A549 treated with GW870086 at 1 μM for 4 hours (cell line): ENCODE measurements at places on chromosomes 16 and 17. TPM values are rescaled to one million over a fixed set of nuclear protein-coding genes. Genes with fewer than 3 reads are reported as not detected.

SLC2A4 gene
- total RNA-seq: 0.17 to 0.64 TPM (median 0.45 TPM) in 5 replicates

SCARF1 gene
- total RNA-seq: 0.18 to 0.38 TPM (median 0.27 TPM) in 5 replicates

MT4 gene
- not detected in 5 replicates for total RNA-seq

TVP23A gene
- 0.03 to 0.35 TPM (median 0.15 TPM) in 5 replicates for total RNA-seq

NUBP2 gene
- total RNA-seq: 59.4 to 85.3 TPM (median 79.7 TPM) in 5 replicates

KRTAP4-4 gene
- not detected in 5 replicates for total RNA-seq

TBX6 gene
- 0.13 to 0.25 TPM (median 0.18 TPM) in 5 replicates for total RNA-seq

FXR2 gene
- 44.0 to 59.8 TPM (median 56.2 TPM) in 5 replicates for total RNA-seq

TBC1D3H gene
- total RNA-seq: not detected in 5 replicates

OR2C1 gene
- total RNA-seq: not detected in 5 replicates

SPATA32 gene
- total RNA-seq: 0.08 to 0.19 TPM (median 0.15 TPM) in 5 replicates

POLR3E gene
- total RNA-seq: 32.8 to 36.8 TPM (median 33.7 TPM) in 5 replicates

APOBR gene
- 0.03 to 0.09 TPM (median 0.07 TPM) in 4 of 5 replicates, not detected in the other for total RNA-seq

HYDIN gene
- total RNA-seq: 0.20 to 0.61 TPM (median 0.31 TPM) in 5 replicates

TMIGD1 gene
- not detected in 5 replicates for total RNA-seq

SULT1A2 gene
- 0.15 to 0.18 TPM (median 0.16 TPM) in 3 of 5 replicates, not detected in the others for total RNA-seq

HLF gene
- 0.08 to 0.12 TPM (median 0.10 TPM) in 4 of 5 replicates, not detected in the other for total RNA-seq

CTRB1 gene
- total RNA-seq: not detected in 5 replicates

NDRG4 gene
- total RNA-seq: 26.7 to 33.0 TPM (median 31.0 TPM) in 5 replicates

RAB26 gene
- total RNA-seq: 2.4 to 4.9 TPM (median 2.9 TPM) in 5 replicates

OMG gene
- not detected in 5 replicates for total RNA-seq

PDPR gene
- total RNA-seq: 12.9 to 16.7 TPM (median 15.7 TPM) in 5 replicates

NDE1 gene
- total RNA-seq: 29.1 to 44.0 TPM (median 38.7 TPM) in 5 replicates

HS3ST6 gene
- total RNA-seq: 1.4 to 2.7 TPM (median 2.2 TPM) in 5 replicates

OTOP3 gene
- not detected in 5 replicates for total RNA-seq

SPNS2 gene
- total RNA-seq: 10.8 to 21.8 TPM (median 16.4 TPM) in 5 replicates

BBS2 gene
- 16.7 to 22.5 TPM (median 18.9 TPM) in 5 replicates for total RNA-seq
